KG1 (cell line): ENCODE measurements at places on chromosomes 11 and 22.

DNA sequence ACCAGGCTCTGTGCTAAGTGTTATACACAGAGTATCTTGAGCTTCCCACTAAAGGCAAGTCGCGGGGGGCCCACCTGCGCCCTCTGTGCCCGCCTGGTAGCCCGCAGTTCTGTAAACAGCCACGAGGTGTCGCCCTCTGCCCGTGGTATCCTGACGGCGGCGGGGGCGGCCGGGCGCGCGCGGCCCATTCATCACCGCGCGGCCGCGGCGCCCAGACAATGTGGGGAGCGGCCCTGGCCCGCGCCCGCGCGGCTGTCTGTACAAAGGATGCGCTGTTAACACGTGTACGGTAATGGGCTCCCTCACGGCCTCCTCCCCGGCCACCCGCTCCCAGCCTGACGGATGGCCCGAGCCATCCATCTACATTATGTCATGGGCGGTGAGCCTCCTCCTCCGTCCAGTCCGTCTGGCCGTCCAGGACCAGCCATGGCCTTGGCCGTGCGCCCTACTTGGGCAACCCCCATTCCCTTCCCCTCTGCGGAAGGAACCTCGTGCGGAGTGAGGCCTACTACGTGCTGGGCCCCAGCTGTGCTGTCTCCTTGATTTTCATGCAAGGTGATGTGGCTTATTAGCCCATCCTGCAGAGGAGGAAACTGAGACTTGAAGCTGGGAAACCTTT, 99.4 kb downstream of the MIAT start:
- DNase-seq: no peak

DNA sequence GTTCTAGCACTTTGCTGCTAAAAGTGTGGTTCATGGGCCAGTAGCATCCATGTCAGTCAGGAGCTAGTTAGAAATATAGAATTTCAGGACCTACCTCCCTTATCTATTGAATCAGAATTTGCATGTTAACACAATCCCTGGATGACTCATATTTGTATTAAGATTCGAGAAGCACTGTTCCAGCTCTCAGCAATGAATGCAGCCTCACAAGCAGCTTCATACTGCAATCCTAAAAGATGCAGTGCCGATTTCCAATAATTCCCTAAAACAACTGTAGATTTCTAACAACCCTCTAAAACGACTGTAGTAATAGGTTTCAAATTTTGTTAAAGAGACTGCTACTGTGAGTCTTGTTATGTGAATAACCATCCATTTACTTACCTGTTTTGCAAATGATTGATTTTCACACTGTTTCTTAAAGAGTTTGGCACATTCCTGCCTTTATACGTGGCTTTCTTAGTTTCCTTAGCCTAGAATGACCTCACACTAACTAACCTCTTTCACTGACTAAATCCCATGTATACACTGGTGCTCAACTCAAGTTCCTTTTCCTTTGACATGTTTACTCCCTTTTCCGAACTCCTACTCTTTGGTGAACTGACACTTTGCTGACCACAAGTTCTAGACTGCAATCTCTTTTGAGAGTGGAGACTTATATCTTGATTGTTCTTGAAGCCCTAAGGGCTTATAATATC, 511.8 kb downstream of the METTL15 start:
- DNase-seq: no peak

GRCh38 chr11:102914238-102915043, 39.7 kb upstream of the MMP12 start:
- DNase-seq: peak; percentile 57

GRCh38 chr11:115425250-115425649, 79.0 kb downstream of the CADM1 start:
- no peak for DNase-seq

DNA sequence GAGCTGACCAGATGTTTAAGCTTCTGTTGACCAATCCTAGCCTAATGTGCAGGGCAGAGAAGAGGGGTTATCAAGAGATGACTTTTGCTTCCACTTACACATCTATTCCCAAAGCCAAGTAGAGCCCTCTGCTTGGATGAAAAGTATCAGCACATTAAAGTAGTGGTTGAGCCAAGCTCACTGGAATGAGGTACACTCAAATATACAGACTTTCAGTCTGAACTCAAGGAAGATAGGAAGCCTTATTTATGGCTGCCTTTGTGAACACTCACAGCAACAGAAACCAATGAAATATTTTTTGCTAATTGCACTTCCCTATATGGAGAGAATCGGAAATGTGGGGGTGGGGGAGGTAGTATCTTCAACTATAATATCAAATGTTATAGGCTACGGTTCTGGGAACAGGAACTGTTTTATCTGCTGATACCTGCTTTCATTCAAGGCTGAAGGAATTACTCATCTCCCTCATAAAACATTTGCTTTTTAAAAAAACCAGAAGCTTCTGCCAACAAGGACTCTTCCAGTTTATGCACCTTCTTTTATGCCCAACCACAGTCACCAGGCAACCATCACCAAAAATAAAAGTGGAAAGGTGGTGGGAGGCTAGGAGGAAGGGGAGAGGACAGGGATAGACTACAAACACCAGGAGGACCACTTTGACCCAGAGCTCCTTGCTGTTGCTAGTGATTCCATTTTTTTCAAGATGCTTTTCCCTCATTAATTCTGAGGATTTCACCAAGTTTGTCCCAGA, 91.2 kb downstream of the CLPB start:
- DNase-seq: peak; percentile 29

DNA sequence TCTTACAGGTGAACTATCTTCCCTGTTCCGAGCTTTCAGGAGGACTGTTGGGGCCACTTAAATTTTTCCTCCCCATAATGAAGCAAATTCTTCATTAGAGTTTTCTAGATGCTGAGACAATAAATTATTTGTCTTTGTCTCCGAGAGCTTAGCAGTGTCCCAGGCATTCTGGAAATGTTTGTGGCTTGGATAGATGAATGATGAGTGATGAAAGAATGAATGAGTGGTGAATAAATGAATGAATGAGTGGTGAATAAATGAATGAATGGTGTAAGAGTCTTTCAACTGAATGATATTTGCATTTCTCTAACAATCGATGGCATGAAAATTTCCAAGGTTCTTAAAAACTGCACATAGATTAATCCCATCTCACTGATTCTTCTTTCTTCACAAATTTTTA, 52.8 kb downstream of the AHNAK start:
- DNase-seq: no peak

DNA sequence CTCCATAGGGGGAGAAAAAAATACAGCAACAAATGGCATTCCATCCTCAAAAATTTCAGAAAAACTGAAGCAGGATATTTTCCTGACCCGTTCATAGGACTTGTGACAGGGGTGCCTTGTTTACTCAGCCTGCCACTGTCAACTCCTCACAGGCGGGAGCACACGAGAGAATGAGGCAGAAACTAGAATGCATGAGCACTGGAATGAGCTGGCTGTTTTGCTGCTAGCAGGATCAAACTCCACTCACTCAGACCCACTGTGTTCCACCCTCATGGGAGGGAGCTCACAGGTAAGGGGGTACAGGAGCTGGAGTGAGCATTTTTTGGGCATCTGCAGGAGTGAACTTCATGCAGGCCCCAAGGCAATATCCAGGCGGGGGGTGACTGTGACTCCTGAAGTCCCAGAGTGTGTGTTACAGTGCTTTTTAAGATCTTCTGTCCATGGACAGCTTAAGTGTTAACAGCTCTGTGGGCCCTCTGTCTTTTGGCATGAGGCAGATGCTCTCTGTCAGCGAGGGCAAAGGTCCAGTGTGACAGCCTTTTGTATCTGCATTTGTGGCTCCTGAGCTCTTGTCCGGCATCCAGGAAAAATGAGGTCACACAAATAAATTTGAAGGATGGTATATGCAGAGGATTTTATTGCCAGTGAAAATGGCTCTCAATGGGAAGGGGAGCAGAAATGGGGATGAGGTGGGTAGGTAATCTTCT, 905.7 kb upstream of the TENM4 start:
- no peak for DNase-seq

GRCh38 chr22:30455075-30455840, 16.6 kb downstream of the SEC14L3 start:
- no peak for DNase-seq

DNA sequence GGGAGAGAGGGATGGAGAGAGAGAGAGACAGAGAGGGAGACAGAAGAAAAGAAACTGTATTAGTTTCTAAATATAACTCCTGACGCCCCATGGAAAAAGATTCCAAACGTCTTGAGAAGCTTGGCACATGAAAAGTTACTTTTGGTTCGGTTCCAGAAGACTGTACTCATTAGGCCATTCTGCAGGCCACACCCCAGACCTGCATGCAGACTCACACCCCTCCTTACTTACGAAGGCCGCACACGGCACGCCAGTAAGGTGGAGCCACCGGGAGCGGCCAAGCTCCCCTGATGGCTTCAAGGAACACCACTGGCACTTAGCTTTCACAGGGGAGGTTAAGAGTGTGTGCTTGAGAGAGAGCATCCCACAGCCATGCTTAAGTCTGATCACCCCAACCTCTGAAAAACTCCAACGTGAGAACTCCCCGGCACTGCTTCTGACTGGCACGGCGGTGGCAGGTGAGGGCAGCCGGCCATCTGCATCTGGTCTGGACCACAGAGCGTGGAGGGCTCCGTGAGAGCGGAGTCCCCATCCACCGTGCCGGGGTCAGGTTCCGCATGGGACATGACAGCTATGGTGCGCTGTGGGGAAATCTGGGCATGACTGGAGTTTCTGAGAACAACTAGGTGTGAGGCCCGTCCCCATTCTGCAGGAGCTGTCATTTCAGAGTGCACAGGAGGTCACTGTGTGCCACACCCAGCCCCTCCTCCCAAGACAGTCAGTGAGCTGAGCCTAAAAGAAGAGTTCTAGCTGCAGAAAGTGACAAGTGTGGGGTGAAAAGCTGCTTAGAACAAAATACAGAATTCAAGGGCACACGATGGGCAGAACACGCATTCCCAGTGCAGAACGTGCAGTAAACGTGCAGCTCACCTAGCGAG, 62.4 kb downstream of the MYH9 start:
- no peak for DNase-seq

GRCh38 chr11:47980088-47980906, at the start of gene PTPRJ:
TSS of gene PTPRJ (plus strand) at chr11:47980559. CDS start at chr11:47980913, 354 bp downstream.
- DNase-seq: no peak

GRCh38 chr11:121829159-121829643, 286.8 kb downstream of the BLID start:
- DNase-seq: no peak

GRCh38 chr11:46674463-46675287, 25.7 kb downstream of the ARHGAP1 start:
- DNase-seq: no peak
